PC-3 (cell line): ENCODE measurements at places on chromosomes 4 and X. TPM values are rescaled to one million over a fixed set of nuclear protein-coding genes. Genes with fewer than 3 reads are reported as not detected.

Gene RNF150
- 0.55 and 0.58 TPM in 2 replicates for total RNA-seq

Gene GPR173
- total RNA-seq = 1.6 and 2.2 TPM in 2 replicates

Gene RPGR
- 8.3 and 9.3 TPM in 2 replicates for total RNA-seq

Gene PDGFRA
- total RNA-seq = 1.1 and 1.9 TPM in 2 replicates

Gene MOB1B
- 11.4 and 12.6 TPM in 2 replicates for total RNA-seq

Gene IL9R
- total RNA-seq = not detected in 2 replicates

Gene CTAG1B
- not detected in 2 replicates for total RNA-seq

Gene UGT2B11
- not detected in 2 replicates for total RNA-seq

Gene KLKB1
- total RNA-seq = not detected in 2 replicates

Gene LDOC1
- total RNA-seq = 40.6 and 45.5 TPM in 2 replicates

Gene HS6ST2
- total RNA-seq = 6.1 and 7.4 TPM in 2 replicates

Gene CXorf66
- not detected in 2 replicates for total RNA-seq

Gene TMEM31
- total RNA-seq = 0.40 TPM in 1 of 2 replicates, not detected in the other

Gene HNRNPDL
- total RNA-seq = 207 and 215 TPM in 2 replicates

Gene KIT
- not detected in 2 replicates for total RNA-seq

Gene BEX5
- total RNA-seq = 0.18 TPM in 1 of 2 replicates, not detected in the other

Gene PFKFB1
- total RNA-seq = 0.22 and 1.1 TPM in 2 replicates

Gene FGA
- not detected in 2 replicates for total RNA-seq

Gene JCHAIN
- total RNA-seq = not detected in 2 replicates

Gene MAGEE2
- total RNA-seq = not detected in 2 replicates

Gene ZNF630
- total RNA-seq = 2.5 and 4.4 TPM in 2 replicates

Gene MMRN1
- total RNA-seq = 0.69 and 0.73 TPM in 2 replicates

Gene KIAA1210
- total RNA-seq = 0.07 and 0.12 TPM in 2 replicates

Gene HTN1
- total RNA-seq = not detected in 2 replicates

Gene BEX3
- total RNA-seq = 130 and 146 TPM in 2 replicates

Gene CXCL3
- 25.1 and 28.9 TPM in 2 replicates for total RNA-seq

Gene ENAM
- total RNA-seq = not detected in 2 replicates

Gene ASB5
- not detected in 2 replicates for total RNA-seq

Gene RAI2
- 0.66 and 2.1 TPM in 2 replicates for total RNA-seq

Gene COL25A1
- total RNA-seq = not detected in 2 replicates

Gene NLGN3
- total RNA-seq = 0.23 and 0.29 TPM in 2 replicates

Gene SPANXB1
- total RNA-seq = 0.33 TPM in 1 of 2 replicates, not detected in the other

Gene TREX2
- total RNA-seq = 1.4 and 4.7 TPM in 2 replicates

Gene PDK3
- 22.6 and 24.4 TPM in 2 replicates for total RNA-seq

Gene TBX22
- not detected in 2 replicates for total RNA-seq

Gene BEX1
- 4.0 and 4.5 TPM in 2 replicates for total RNA-seq

Gene AR
- not detected in 2 replicates for total RNA-seq
